ENCODE measurements at places on chromosomes 7 and 10.

- DNase-seq: no peak
- H3K36me3 ChIP-seq: no peaks in the 10 kb centered on the region
- H3K27ac ChIP-seq: no peak overlapping the region
- H3K27me3 ChIP-seq: no peaks in the 10 kb centered on the region
These were observed 43.4 kb upstream of the GHITM start for GRCh38 chr10:84095811-84096497.

DNA sequence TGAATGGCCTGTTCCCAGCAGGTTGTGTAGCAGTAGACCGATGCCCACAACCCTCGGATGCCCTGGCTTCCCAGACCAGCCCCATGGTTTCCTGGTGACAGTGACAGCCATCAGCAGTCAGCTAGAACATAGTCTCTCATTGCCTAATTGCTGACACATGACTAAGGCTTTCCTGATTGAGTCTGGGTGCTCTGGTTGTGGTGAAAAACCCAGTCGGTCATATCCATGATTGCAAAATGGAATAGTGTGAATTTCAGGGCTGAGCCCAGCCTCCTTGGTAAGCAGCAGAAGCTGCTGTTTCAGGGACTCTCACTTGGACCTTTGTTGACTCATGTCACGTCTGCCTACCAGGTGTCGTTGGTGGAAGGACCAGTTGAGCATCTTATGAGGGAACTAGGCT lies 36.6 kb downstream of the POR start:
- H3K4me3 ChIP-seq: no peak overlapping the region
- no peaks in the 10 kb centered on the region for H3K4me1 ChIP-seq
- DNase-seq: peak; percentile 21
- H3K36me3 ChIP-seq: no peaks in the 10 kb centered on the region
- H3K27me3 ChIP-seq: no peaks in the 10 kb centered on the region

- peak overlapping the region; percentile 25 for H3K27ac ChIP-seq
- no peaks in the 10 kb centered on the region for H3K27me3 ChIP-seq
- H3K36me3 ChIP-seq: no peaks in the 10 kb centered on the region
- no peak overlapping the region for H3K4me3 ChIP-seq
- no peak for DNase-seq
These were observed 161.5 kb upstream of the PRKCQ start for GRCh38 chr10:6741541-6741941.

- no peak for DNase-seq
- H3K36me3 ChIP-seq: no peaks in the 10 kb centered on the region
These were observed 16.9 kb downstream of the CYP26A1 start for GRCh38 chr10:93090619-93091018.

GRCh38 chr7:69561266-69561960 lies 36.9 kb upstream of the AUTS2 start:
- no peak overlapping the region for H3K4me3 ChIP-seq
- no peak overlapping the region for H3K27ac ChIP-seq
- H3K36me3 ChIP-seq: no peaks in the 10 kb centered on the region

DNA sequence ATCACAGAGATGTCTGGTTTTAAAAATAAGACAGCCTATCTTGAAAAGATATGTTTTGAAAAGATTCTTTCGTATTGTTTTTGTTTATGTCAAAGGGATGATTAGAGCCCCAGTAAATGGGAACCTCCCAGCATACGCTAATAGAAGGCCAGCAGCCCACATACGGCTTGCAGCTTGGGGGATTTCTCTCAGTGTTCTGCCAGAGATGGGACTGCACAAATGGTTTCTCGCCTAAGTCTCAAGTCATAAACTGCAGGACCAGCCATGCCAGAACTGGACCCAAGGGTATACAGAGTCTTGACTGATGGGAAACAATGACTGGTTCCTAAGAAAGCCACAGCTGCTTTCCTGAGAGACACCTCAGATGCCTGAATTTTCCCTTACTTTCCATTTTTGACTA lies 306.9 kb upstream of the DGKB start:
- H3K27ac ChIP-seq: no peak overlapping the region
- no peak overlapping the region for H3K4me3 ChIP-seq
- no peaks in the 10 kb centered on the region for H3K27me3 ChIP-seq
- no peaks in the 10 kb centered on the region for H3K4me1 ChIP-seq
- H3K36me3 ChIP-seq: no peaks in the 10 kb centered on the region
- no peak for DNase-seq

DNA sequence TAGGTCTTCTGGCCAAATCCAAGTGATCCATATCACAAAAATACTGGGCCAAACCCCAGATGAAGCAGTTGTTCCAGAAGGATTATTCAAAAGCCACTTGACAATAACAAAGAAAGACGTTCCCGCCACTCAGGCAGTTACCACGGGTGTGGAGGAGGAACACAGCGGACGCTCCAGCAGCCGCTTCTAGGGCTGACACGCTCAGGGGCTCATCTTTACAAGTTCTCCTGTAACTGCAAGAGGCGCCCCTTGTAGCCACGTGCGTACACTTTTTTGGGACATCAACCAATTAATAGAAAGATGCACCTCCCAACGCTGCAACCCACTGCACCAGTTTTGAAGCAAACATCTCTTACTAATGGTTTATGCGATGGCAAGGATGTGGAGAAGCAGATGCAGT lies 159.4 kb downstream of the GRID1 start:
- no peaks in the 10 kb centered on the region for H3K36me3 ChIP-seq
- H3K27ac ChIP-seq: no peak overlapping the region
- DNase-seq: no peak
- no peaks in the 10 kb centered on the region for H3K4me1 ChIP-seq
